ENCODE measurements at places on chromosomes 1 and 21. TPM values are rescaled to one million over a fixed set of nuclear protein-coding genes. Genes with fewer than 3 reads are reported as not detected.

Gene KCNH1
- 0.17 TPM for total RNA-seq

DNA sequence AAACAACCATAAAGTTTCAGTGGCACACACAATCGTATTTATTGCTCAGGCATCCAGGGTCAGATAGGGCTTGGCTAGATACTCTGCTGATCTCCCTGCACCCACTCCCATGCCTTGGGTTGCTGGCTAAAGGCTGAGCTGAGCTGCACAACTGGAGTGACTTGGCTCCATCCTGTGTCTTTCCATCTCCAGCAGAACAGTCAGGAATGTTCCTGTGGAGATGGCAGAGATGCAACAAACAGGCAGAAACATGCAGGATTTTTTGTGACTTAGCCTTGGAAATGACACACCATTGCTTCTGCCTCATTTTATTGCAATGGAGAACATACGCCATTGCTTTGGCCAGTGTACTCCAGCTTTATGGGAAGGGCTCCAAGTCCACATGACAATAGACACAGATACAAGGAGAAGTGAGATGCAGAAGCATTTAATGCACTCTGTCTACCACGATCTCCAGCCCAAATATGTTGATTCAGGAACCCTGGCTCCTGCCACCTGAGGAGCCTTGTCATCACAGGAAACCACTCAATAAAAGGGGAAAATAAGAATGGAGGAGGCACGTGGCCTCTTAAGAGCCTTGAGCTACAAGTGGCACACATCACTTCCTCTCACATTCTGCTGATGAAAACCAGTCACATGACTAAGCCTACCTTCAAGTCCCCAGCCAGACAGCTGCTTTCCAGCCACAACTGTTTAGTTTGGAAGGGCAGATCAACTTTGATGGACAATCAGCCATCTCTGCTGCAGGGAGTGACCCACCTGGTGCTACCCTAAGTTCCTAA lies 10.1 kb upstream of the GUCA2B start:
- no peak for DNase-seq

GRCh38 chr1:54121482-54122134 lies 31.2 kb downstream of the CDCP2 start:
- DNase-seq = peak; percentile 89

DNA sequence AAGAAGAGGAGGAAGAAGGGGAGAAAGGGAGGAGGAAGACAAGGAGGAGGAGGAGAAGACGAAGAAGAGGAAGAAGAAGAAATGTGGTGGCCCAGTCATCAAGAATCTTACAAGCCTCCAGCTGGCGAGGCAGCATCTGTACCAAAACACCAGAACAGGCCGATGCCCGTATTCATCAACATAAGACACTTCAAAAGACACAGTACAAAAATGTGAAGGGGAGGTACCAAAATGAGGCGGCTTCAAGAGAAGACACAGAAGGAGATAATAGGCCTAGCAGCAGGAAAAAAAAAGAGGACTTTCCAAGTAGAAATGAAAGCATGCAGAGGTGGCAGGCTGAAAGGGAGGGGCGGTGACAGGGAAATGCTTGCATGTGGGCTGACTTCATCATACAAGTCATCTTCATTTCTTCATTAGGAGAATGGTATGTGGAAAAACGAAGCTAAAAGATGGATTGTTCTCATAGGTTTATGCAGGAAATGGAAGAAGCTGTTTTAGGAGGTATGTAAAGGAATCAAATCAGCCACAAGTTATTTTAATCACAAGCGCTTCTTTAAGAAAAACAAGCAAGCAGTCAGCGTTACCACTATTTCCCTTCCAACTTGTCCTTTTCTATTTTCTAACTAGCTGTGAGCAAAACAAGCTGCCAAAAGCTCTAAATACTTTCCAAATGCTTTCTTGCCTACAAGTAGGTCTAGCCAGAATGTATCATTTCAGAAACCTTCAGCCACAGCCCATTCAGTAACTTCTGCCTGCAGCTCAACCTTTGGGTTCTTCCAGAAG lies 192.3 kb downstream of the SLC45A1 start:
- no peak for DNase-seq

Gene GJA5
- total RNA-seq = 3.0 TPM

Gene KCNE1
- 0.37 TPM for total RNA-seq

Gene TESK2
- 13.1 TPM for total RNA-seq

GRCh38 chr1:205600085-205600484 lies 31.7 kb downstream of the ELK4 start:
- no peak for DNase-seq

GRCh38 chr1:182610606-182611194 lies 6.5 kb upstream of the RGS16 start:
- no peak for DNase-seq

GRCh38 chr1:209756615-209757445 lies 977 bp downstream of the TRAF3IP3 start:
- no peak for DNase-seq

- no peak for DNase-seq
Measured at GRCh38 chr1:242185731-242186130, 186.8 kb upstream of the MAP1LC3C start.

Gene CASQ2
- total RNA-seq = 0.09 TPM

Data from WTC11 (cell line).